ENCODE measurements at places on chromosomes 4 and X.

DNA sequence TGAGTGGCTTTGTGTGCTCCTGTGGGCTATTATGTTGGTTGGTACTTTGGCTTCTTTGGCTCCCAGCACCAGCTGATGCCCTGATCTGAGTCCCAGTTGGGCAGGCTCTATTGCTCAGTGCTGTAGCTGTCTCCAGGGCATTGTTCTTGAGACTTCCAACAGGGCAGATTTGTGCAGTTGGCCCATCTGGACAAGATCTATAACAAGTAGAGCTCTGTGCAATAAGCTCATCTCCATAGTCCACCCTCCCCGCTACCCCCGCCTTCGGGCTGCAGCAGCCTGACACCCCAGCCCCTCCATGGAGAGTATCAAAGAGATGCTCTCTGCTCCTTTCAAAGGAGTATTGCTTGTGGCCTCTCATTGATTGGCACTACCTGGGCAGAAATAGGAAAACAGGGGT is 5.8 kb upstream of the TMEM31 start:
- DNase-seq: no peak

DNA sequence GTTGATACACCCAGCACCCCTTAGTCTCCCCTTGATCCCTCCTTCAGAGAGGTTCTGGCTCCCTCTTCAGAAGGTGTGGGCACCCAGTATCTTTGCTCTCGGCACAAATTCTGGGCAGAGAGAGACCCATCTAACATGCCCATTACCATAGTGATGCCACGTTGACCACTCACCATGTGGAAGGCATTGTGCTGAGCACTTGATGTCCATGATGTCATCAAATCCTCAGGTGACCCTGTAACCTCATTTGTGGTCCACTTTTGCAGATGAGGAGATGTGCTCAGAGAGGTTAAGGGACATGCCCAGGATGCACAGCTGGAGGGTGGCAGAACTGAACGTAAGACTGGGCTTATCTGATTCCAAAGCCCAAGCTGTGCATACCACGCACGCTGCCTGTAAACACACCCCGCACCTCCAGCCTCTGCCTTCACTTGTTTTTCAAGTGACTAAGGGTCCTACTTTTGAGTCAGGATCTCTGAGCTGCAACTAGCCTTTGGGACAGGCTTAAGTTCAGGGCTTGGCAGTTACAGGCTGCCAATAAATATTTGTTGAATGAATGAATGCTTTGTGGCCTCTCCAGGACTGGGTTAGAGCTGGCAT is 55.2 kb downstream of the HTRA3 start:
- DNase-seq: no peak

GRCh38 chrX:724256-724655 is 93.7 kb downstream of the SHOX start:
- peak; percentile 31 for DNase-seq

GRCh38 chr4:116180157-116180601 is 905.2 kb downstream of the TRAM1L1 start:
- DNase-seq: no peak

GRCh38 chrX:56797574-56798338 is 68.7 kb downstream of the NBDY start:
- no peak for DNase-seq

DNA sequence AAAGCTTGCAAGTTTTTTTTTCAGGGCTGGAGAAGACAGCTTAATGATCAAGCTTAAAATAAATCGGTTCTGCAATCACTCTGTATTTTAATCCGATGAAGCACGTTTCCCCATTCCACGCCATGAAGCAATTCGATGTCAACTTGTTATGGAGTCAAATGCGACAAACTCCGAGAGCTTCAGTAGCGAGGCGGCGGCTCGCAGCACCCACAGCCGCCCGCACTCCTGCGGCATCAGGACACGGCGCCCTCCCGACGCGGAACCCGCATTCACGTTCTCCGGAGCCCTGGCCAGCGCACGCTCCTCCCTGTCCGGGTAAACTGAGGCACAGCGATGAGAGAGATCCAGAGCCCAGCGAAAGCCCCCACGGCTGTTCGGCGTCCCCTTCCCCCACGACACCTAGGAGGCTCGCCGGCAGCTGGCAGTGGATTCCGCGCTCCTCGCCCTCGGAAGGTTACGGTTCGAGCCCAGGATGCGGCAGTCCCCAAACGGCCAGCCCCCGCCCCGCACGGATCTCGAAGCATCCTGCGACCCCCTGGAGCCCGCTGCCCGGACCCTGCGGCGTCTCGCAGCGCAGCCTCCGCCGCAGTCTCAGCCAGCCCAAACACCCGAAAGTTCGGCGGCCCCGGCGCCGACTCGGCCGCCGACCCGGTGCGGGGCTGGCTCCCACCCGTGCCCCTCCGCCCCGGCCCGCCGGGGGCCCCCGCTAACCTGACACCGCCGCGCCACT is 507 bp downstream of the MFAP3L start:
- peak; percentile 12 for DNase-seq

- DNase-seq: no peak
Measured at GRCh38 chr4:154877110-154877760, 96.2 kb downstream of the RBM46 start.

GRCh38 chrX:45517090-45517973 is 316.7 kb upstream of the DIPK2B start:
- no peak for DNase-seq

- no peak for DNase-seq
Measured at GRCh38 chrX:136318156-136318555, 17.4 kb downstream of the ADGRG4 start.

DNA sequence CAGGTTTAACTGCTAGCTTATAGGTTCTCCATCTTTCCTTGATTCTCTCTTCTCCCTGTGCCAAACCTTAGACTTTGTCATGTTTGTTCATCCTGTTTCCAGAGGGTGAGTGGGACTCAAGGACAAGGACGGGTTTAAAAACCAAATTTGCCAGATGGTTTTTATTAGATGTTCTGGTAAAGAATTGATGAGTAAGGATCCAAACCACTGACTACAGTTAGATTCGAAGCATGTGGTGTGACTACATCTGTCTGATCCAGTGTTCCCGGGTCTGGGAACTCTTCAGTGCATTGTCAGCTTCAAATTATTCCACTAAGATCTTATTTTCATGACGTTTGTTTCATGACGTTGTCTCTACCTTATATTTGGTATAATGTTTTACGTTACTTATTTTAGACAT is 37.5 kb downstream of the MTMR1 start:
- DNase-seq: no peak

GRCh38 chr4:89753601-89754066 is 83.3 kb downstream of the SNCA start:
- no peak for DNase-seq

DNA sequence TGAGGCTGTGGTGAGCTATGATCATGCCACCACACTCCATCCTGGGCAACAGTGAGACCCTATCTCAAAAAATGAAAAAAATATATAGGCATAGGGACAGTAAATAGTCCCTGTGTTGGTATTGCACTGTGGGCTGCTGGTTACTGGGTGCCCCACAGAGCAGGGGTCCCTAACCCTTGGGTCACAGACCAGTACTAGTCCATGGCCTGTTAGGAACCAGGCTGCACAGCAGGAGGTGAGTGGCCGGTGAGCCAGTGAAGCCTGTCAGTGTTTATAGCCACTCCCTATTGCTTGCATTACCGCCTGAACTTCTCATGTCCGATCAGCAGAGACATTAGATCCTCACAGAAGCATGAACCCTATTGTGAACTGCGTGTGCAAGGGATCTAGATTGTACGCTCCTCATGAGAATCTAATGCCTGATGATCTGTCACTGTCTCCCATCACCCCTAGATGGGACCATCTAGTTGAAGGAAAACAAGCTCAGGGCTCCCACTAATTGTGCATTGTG is 106.5 kb downstream of the TNIP2 start:
- DNase-seq: no peak

DNA sequence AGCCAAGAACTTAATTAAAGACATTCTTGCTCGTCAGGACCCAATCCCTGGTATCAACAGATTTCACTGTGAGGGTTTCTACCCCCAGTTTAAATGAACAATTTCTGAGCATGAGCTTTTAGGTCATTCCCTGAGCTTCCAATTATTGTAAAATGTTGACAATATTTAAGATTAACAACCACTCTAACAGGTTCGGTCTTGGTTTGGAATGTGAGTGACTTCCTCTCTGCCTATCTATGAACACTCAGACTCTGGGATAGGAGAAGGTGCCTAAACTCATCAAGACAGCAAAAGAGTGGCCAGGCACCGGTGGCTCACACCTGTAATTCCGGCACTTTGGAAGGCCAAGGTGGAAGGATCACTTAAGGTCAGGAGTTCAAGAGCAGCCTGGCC is 82.9 kb upstream of the TMEM150C start:
- DNase-seq: no peak

DNA sequence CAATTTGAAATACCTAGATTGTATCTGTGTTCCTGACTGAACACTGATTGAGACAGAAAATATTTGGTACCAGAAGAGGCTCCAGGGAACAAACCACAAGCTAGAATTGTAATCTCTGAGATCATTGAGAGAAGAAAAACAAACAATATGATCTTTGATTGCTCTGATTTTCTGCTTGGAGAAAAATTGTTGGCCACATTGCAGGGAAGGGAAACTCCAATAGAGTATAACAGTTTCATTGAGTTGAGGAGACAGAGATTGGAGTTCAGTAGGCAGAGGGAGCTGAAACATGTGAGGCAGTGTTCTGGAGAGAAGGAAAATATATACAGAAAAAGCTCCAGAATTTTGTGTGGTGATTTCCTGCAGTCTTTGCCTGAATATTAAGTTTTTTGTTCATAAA is 158.2 kb downstream of the C4orf33 start:
- no peak for DNase-seq

DNA sequence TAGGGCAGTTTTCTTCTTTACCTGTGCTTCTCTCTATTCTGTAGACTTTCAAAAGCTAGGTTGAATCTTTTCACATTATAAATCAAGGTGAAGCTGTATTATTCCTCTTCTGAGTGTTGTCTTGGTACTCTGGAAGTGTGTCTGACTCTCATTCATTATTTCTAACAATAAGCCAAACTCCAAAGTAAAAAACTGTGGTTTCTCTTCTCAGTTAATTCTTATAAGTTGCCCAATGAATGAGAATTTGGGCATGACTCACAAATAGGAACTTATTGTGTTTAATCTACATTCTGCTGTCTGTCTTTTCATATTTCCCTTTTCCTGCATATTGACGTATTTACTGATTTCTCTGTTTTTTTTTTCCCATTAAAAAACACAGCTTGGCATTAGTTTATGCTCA is 714.5 kb downstream of the CCSER1 start:
- DNase-seq: no peak

DNA sequence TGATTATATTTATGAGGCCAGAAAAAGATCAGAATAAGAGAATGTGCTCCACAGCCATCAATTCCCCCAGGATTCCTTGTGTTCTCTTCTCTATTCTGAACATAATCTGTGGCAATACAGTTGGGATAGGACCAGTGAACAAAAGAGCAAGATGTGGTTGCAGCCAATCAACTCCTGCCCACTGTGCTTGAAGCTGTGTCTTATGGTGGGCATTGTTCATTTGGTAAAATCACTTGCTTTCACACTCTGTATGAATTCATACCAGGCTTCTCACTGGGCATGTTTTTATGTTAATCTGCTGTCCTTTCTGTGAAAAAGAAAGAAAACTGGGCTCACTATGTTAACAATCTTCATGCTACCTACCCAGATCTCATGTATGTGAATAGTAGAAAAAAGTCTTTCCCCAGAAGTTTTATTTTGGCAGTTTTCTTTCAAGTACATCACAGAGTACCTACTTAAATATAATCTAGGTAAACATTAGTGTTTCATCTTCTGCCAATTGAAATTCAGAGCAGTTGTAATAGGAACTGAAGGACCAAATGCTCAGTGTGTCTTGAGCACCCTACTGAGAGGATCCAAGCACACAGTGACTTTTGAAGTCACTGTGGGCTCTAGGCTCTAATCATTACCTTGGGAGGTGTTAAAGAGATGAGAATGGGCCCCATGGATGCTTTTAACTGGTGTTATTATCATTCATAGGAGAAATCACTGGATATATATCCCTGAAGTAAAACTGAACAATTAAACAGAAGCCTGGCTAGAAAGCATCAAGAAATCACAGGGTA is 429.2 kb upstream of the TRAM1L1 start:
- no peak for DNase-seq

- DNase-seq: no peak
Measured at GRCh38 chr4:4539481-4539880, 2.4 kb downstream of the STX18 start.

DNA sequence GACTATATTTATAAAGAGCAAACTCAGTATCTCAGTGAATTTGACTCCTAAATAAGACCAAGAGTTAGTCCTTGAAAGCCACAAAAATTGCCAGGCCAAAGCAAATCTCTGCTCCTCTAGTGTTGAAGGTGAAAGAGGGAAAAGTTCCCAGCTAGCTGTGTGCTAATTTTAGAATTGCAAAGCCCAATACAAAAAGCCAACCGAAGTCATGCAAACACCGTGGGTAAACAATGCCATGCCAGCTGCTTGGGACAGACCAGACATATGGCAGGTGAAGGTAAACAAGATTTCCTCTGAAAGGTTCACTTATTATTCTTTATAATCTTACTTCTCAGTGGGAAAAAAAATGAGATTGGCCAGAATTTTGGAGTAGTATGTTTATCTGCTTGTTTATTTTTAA is 80.5 kb upstream of the LNX1 start:
- no peak for DNase-seq

DNA sequence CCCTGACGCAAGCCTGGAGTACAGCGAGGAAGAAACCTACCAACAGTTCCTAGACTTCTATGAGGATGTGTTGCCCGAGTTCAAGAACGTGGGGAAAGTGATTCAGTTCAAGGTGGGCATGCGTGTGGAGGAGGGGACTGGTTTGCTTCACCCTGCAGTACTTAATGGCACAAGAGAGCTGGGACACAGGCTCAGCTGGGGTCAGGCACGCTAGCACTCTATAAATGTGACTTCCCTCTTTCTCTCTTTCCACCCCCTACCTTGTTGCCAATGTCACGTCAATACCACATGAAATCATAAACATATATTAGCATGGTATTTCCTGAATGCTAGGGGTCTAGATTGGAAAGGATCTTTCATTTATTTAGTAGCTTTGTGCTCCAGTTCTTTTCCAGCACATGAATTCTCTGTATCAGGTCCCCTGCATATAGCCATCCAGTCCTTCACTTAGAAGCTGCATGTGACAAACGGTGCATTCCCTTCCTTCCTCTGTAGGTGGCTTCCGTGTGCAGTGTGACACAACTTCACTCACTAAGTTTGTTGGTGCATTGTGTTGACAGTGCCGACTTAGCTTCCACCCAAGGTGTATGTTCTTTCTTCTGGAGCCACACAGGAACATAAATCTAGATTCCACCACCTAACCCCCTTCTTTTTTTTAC is 25.6 kb downstream of the ZRSR2 start:
- DNase-seq: peak; percentile 26

DNA sequence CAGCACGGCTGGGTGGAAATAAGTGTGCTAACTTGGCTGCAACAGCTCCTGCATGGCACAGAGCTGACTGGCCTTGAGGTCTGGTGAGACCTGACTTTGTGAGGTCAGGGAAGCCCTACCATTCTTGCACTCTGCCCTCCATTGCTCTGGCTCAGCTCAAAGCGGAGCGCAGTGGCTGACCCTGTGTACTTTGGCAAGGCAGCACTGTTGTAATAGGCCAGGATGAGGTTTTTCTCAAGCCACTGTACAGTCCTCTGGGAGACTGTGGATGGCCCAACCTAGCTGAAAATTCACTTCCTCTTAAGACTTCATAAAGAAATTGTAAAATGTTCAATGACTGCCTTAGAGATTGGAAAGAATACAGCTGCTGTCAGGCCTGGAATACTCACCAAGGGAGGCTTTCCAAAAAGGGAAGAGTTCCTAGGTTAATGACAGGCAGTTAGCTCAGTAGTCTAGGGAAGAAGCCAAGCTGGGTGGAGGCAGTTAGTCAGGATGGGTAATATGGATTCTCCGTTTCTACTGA is 129.8 kb downstream of the GUCY2F start:
- DNase-seq: no peak
